Fibroblast of lung (primary cell): ENCODE measurements at places on chromosomes 13 and 19.

- DNase-seq: no peak
Observed at GRCh38 chr13:99969919-99970650, 1.5 kb downstream of the ZIC5 start.

GRCh38 chr19:52991484-52991883, 22.2 kb upstream of the ERVV-1 start:
- DNase-seq: peak; percentile 52

DNA sequence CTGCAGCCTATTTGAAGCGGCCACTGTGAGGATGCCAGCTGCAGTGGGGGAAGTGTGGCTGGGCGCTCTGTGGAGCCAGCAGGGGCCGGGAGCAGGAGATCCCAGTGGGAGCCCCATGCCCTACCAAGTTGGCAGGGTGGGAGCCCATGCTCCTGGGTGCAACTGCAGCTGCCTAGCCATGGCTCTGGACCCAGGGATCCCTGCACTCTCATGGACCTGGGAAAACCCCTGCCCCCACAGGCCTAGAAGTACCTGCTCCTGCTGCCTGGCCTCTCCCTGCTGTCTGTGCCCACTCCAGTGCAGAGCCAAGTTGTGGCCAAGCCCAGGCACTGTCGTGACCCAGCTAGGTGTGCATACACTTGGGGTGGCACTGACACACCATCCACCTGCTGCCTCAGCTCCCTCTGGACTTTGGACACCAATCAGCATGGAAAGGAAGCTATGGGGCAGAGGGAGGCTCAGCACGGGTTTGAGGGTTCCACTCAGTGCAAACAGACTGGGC, 20.9 kb downstream of the LIG4 start:
- DNase-seq: no peak

- DNase-seq: no peak
Observed at GRCh38 chr13:77902319-77902963, 16.2 kb downstream of the EDNRB start.

DNA sequence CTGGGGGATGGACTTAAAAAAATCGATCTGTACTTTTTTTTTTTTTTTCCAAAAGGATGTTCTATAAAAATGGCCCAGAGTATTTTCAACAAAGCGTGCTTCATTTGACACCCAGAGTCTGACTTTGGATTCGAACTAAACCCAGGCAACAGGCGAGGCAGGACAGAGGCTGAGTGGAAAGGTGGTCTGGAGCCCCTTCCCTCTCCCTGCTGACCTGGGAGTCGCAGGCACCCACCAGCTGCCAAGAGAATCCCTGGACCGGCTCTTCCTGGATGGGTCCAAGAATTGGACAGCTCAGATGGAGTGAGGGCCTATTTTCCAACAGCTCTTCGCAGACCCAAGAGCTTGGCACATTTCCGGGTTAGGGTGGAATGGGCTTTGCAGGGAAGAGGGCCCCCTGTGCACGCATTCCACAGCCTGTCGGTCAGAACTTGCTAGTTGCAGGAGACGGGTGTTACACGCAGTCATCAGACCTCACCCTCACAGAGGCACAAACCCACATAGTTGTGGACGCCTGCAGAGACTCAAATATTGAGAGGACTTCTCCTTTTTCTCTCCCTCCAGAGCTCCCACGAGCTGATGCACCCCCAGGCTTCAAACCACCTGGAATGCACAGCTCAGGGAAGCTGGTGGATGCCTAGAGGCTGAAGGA, 15.2 kb downstream of the KCTD15 start:
- DNase-seq: no peak

- DNase-seq: peak; percentile 87
Observed at GRCh38 chr13:94362411-94362909, 117.0 kb downstream of the DCT start.

- DNase-seq: no peak
Observed at GRCh38 chr13:50370303-50370950, 355.2 kb downstream of the KCNRG start.

GRCh38 chr13:107734891-107735625, 480.3 kb downstream of the LIG4 start:
- peak; percentile 59 for DNase-seq

DNA sequence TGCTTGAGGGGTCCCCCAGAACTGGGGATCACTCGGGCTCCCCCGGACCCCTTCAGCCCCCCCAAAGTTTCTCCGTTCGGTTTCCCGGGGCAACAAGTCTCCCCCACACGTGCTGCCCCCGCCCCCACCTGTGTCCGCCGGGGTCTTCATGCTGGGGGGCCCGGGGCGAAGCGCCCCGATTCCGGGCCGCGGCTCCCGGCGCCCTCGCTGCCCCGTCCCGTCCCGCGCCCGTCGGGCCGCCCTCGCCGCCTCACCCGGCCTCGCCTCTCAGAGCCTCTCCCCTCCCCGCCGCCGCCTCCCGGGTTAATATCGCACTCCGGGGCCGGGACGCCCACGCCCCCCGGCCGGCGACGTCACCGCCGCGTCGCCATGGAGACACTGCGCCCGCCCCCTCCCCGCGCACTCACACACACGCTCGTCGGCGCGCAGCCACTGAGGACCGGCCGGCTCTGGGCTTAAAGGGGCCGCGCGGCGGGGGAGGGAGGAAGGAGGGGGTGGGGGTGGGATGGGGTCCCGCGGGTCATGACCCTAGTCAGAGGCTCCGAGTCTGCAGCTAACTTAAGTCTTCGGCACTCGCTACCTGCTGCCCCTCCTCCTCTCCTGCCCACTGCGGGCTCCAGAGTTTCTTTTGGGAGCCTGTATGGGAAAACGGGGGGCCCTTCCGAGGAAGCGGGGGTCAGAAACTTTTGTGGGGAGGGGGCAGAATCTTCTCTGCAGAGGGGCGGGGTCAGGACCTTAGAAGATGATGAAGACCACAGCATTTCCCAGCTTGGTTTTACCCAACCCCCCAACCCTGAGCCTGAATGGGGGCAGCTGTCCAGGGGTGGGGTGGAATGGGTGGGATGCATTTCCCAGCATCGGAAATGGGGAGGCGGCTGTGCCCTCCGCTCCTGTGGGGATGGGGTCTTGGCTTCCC, at the start of gene ERF:
TSS of gene ERF (minus strand) at position 279 of the 916 bp plus-strand sequence. CDS start at position 150, 129 bp downstream.
- peak; percentile 83 for DNase-seq

GRCh38 chr13:91355826-91356710, 8.6 kb downstream of the MIR17HG start:
- no peak for DNase-seq

DNA sequence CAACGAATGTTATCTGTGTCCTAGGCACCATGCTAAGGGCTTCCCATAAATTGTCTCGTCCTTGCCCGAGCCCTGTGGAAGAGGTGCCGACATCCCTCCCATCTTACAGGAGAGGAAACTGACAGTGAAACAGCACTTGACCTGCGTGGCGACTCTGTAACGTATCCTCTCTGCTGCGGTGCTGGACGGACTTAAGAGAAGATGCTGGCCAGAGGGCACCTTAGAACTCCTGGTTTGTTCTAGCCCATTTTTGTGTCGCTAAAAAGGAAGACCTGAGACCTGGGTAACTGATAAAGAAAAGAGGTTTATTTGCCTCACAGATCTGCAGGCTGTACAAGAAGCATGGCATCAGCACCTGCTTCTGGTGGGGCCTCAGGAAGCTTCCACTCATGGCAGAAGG, 68.6 kb downstream of the KCTD15 start:
- DNase-seq: no peak

DNA sequence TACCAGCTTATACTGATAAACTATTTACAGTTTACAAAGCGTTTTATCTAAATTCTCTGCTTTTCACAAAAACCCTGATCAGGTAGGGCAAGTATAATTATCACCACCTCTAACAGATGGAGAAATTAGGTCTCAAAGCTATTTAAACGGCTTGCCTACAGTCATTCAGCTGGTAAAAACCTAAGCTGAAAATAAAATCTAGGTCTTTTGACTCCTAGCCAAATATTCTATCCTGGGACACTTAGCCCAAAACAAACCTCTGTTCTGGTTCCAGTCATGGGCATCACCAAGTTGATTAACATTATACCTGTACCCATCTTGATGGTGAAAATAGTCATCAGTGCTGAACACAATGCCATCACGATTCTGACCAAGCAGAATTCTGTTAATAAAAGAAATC, 11.4 kb downstream of the N4BP2L2 start:
- DNase-seq: no peak

- DNase-seq: no peak
Observed at GRCh38 chr13:33328701-33329100, 43.1 kb upstream of the STARD13 start.

DNA sequence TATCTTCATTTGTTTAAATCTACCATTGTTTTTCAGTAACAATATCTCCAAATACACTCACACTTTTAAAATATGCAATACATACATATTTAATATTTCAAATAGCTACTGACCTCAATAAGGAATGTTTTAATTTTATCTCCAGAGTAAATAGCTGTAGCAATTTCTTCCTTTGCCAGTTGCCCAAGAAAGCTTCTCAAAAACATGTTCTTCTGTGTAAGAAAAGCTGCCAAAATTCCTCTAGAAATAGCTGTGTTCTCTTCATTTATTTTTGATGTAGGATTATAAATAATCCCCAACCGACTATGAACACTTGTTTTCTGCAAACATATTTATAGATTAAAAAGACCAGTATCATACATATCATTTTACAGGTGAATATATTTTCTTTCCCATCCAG, 150.5 kb downstream of the UGGT2 start:
- no peak for DNase-seq

GRCh38 chr19:29622166-29623070, 16.3 kb downstream of the POP4 start:
- DNase-seq: no peak

DNA sequence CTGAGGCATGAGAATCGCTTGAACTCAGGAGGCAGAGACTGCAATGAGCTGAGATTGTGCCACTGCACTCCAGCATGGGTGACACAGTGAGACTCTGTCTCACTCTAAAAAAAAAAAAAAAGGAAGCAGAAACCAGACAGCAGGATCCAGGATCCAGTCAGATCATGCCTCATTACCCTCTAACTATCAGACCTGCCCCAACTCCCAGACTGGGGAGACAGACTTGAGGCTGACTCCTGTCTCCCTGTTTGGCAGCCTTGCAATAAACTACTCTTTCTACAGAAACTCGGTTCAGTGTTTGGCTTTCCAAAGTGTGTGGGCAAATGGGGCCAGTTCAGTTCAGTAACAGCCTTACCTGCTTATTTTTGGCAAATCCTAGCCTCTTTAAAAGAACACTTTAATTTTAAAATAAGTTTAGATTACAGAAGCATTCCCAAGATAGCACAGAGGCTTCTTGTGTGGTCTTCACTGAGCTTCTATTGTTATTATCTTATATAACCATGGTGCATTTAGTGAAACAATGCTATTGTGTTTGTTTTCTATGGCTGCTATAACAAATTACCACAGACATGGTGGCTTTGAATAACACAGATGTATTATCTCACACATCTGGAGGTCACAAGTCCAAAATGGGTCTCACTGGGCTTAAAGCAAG, 18.5 kb downstream of the RASL11A start:
- peak; percentile 72 for DNase-seq

GRCh38 chr13:20121159-20121525, 39.7 kb downstream of the GJA3 start:
- no peak for DNase-seq

DNA sequence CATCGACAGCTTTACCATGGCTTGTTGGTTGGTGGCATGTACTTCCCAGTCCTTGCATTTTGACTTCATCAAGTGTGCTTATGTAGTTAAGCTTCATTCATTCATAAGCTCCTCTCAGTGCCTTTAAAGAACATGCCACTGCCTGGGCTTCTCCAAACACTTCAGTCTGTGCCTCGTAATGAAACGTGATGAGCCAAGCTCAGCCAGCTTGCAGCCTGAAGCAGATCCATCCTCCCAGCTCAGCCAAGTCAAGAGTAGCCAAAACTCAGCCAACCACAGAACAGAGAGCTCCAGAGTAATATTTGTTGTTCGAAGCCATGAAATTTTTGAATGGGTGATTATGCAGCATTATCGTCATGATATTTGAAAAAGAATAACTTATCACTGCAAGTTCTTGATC, 989.7 kb downstream of the EFNB2 start:
- no peak for DNase-seq

DNA sequence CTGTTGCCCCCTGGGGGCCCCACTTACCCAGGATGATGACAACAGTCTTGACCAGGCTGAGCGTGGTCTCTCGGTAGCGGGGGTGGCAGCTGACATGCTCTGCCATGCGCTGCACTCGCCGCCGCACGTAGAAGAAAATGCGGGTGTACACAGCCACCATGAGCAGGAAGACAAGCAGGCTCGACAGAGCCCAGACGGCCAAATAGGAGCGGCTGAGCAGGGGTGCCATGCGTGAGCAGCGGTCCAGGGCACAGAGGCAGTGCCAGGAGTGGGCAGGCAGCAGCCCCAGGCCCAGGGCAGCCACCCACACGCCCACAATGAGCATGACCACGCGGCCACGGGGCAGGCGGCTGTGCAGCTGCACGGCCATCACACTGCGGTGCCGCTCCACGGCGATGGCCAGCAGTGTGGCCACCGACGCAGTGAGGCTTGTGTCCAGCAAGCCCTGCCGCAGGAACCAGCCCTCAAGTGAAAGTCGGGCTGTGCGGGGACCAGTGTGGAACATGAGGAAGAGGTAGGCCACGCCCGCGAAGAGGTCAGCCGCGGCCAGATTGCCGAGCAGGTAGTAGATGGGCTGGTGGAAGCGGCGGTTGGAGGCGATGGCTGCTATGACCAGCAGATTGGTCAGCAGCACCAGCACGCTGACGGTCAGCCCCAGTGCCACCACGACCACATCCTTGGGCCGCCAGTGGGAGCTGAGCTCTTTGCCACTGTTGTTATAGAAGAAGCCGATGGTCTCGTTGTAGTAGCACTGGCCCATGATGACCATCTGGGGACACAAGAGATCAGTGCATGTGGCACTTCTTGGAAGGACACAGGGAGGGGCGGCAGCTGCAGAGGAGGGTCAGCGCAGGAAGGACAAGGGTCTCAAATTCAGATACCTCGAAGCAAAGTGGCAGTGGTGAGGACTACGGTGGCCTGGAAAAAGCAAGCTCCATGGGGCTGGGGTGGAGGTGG, 1.2 kb downstream of the LPAR2 start:
- no peak for DNase-seq

- no peak for DNase-seq
Observed at GRCh38 chr19:5225486-5226345, 114.9 kb downstream of the PTPRS start.

DNA sequence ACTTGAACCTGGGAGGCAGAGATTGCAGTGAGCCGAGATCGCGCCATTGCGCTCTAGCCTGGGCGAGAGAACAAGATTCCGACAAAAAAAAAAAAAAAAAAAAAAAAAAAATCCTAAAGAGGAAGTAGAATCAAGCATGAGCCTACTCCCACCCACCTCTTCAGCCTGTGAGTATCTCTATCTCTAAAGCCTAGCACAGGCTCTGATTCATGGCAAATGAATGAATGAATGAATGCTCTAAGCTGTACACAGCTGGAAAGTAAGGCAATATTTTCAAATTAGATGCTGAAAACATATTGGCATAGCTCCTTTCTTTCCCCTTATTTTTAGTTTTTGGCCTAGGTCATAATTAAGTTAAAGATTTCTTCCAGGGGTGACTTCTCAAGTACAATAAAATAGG, 35.7 kb upstream of the FAM216B start:
- peak; percentile 18 for DNase-seq

GRCh38 chr13:90427322-90428272, 919.9 kb upstream of the MIR17HG start:
- no peak for DNase-seq

DNA sequence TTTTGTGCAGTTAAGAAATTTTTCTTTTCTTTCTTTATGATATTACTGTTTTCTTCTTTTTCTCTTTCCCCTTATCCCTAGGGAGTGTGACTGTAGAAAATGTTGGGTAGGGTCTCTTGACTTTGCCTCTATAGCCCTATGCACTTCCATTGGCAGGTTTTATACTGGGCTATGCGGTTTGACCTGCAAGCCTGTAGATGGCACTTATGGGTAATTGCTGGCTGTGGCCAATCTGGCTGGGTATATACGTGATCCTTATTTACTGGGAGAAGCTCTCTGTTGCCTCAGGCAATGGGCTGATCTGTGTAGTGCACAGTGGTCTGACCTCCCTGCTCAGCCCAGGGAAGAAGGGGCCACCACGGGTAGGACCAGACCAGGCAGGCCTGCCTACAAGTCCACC, 78.8 kb downstream of the RAP2A start:
- DNase-seq: no peak
